ENCODE measurements at places on chromosomes 6 and 20.

GRCh38 chr20:1804554-1804956, 90.7 kb upstream of the SIRPA start:
- DNase-seq = no peak

DNA sequence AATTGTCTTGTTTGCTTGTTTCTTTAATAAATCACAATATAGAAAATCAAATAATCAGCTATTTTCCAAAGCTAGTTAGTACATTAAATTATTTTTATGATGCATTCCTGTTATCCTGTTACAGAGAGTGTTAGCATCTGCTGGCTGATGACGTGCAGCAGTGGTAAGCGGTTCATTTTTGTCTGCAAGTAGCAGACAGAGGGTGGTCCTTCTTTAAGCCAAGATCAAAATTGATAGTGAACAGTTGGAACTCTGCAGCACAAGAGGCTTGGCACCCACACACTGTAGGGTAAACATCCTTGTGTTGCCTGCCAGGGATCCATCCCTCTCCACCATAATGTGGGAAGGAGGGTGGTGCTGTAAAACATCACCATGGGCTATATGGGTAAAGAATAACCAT, 158.3 kb downstream of the FRK start:
- no peak for DNase-seq

- no peak for DNase-seq
Measured at GRCh38 chr20:18851629-18852028, 38.0 kb downstream of the SCP2D1 start.

DNA sequence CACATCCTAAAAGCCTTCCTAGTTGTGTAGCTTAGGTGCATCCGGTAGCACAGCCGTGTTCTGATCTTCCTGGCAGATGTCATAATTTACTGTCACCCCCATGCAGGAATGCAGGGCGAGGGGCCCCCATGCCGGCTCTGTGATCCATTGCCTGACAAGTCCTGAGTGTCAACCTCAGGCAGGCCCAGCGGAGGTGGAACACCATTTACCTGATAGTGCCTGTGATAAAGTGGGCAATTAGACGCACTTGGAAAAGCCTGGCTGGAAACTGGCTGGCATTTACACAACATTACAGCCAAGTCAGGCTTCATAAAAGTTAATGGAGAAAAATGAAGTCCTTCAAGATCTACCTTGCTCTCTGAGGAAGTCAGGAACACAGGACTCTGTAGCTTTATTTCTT, 521.4 kb upstream of the JAG1 start:
- no peak for DNase-seq

DNA sequence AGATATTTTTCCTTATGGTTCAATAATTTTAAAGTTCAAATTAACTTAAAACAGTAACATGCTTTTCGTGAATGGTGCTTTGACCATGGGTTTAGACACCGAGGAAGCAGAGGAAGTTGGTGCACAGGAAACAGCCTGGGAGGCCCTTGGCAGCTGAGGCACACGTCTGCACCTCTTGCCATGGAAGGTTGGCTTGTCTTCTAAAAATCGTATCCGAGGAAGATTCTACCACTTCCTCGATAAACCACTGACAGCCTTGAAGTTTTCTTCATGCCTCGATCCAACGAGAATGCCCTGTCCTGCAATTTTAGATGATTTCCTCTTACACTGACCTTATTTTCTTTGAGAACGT, 12.2 kb downstream of the DLL1 start:
- DNase-seq = no peak

DNA sequence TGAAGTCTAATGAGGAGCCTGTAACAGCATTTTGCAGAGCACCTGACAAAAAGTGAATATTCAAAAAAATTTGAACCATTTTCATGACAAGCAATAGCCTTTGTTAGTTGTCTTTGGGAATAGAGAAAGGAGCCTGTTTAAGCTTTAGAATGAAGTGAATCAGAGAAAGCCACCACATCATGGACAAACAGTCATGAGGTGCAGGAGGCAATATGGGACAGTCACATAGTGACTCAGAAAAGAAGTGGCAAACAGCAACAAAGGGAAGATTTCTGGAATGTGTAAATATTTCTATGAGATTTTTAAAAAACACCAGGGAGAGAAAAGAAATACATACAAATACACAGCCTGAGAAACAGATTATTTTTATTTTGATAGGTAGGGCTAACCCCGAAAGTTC, 6.6 kb downstream of the KLHL31 start:
- no peak for DNase-seq

DNA sequence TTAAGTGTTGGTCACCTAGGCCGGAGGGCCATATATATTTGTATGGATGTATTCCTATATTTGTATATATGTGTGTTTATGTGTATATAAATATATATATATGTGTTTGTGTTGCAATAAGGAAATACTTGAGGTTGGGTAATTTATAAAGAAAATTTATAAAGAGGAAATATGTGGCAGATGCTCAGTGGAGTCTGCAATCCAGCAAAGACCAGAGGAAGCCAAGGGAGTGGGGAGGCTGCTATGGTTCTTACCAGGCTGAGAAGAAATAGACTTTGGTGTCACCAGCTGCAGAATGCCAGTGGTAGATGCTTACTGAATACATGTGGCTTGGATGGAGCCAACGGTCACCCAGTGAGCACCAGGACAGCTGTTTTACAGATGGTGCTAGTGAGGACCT, 97.4 kb upstream of the ELOVL5 start:
- no peak for DNase-seq

DNA sequence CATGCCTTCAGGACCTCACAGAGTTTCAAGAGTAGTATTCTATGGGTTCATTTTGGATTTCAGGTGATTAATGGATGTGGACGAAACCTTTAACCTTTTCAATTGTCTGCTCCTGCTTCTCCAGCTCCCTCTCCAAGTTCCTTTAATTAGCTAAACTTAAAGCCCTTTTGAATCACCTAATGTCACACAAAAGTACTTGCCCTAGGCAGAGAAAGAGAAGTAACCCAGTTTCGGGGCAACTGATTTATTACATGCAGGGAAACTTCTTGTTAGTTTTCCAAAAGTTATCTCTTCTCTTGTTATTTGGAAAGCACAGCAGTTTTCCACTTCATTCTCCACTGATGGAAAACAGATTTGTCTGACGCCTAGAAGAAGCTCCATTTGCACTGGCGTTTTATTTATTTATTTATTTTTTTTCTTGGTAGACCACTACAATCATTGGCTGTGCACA, 407.7 kb upstream of the JARID2 start:
- no peak for DNase-seq

- no peak for DNase-seq
Measured at GRCh38 chr6:33082702-33083101, 6.9 kb downstream of the HLA-DPB1 start.

GRCh38 chr20:23136893-23137745, 51.0 kb upstream of the CD93 start:
- no peak for DNase-seq

DNA sequence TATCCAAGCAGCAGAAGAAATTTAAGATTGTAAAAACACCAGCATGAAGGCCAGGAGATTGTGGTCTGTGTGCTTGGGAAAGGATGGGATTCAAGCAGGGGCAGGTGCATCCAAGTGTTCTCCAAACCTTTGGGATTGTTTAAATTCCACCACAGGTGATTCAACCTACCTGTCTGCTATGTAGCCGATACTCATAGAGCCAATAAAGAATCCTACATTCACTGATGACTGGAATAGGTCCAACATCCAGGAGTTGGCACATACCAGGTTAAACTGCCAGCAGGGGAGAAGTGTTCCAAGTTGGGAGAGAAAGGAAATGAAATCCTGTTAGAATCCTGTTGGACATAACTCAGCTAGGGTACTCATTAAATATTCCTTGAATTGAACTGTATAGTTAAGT, 2.2 kb downstream of the SLC22A2 start:
- no peak for DNase-seq

- DNase-seq = no peak
Measured at GRCh38 chr6:150333585-150333941, 35.2 kb upstream of the IYD start.

DNA sequence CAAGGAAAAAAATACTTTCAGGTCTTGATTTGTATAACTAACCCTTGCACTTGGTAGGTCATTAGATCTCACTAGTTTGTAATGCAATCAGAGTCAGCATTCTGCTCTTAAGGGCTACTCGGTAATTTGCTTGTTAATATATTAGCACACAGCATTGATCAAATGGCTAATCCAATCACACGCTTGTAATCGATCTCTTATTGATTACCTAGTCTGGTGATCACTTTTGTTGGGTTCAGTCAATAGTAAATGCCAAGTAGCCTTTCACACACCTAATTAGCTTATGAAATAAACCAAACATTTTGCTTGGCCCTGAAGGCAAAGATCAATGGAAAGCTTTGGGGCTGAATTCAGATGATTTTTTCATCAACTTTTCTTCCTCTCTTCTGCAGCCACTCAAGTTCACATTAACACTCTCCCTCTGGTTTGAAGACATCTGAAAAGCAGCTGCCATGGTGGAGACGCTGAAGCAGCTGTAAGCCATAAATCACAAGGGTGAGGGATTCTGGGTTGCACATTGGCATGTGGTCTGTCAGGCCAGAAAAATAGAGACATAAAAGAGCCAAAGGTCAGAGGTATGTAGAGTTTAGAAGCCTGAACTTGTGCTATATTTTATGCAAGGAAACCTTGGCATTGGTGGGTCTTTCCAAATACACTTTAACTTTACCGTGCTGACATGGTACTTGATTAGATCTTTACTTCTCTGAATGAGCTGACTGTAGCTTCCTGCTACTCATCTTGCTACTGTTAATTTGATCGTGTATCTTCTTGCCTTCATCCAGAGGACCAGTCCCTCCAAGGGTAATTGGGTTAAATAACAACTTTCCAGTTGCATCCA, 234.4 kb downstream of the SIM1 start:
- DNase-seq = no peak

DNA sequence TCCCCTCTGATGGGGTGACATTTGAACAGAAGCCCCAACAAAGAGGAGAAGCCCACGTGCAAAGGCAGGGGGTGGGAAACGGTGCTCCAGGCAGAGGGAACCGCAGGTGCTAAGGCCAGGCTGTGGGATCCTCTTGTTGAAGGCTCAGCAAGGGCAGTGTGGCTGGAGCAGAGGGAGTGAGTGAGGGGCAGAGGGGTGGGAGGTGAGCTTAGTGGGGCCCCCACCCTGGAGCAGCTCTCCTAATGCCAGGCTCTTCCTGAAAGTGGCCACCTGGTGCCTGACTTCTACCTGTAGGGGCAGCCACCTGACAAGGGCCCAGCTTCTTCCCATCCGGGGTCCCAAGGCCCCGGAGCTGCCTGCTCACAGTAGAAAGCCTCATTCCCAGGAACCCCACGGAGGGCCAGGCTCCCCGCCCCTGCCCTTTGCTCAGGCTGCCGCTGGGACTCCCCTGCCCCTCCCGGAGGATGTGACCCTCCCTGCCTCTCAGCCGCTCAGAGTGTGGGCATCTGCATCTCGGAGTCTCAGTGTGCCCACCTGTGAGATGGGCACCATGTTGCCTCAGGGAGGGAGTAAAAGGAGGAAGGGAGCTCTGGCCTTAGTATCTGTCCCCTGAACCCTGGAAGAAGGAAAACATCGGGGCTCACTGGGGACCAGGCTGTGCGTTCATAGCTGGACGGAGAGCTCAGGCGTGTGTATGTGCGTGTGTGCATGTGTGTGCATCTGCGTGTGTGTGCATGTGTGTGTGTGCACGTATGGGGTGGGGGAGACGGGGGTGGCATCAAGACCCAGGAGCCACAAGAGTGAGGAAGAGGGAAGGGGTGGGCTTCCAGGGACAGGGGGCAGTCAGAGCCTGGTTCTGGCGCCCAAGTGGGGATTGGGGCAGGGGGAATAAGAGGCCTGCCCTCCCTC, 119.4 kb downstream of the CEBPB start:
- DNase-seq = no peak

GRCh38 chr6:151413372-151414145, 22.2 kb upstream of the ZBTB2 start:
- DNase-seq = no peak

- DNase-seq = no peak
Measured at GRCh38 chr6:122077603-122078002, 321.8 kb upstream of the HSF2 start.

- no peak for DNase-seq
Measured at GRCh38 chr20:57545927-57546662, 14.8 kb upstream of the PCK1 start.

DNA sequence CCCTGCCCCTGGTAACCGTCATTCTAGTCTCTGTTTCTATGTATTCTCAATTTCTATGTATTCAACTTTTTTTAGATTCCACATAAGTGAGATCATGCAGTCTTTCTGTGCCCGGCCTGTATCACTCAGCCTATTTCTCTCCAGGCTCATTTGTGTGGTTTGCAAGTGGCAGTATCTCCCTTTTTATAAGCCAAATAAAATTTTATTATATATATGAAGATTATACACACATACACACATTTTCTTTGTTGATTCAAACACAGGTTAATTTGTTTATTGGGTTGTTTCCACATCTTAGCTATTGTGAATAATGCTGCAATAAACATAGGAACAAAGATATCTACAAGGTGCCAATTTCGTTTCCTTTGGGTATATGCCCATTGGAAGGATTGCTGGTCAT, 571.7 kb downstream of the DHX35 start:
- no peak for DNase-seq

- DNase-seq = no peak
Measured at GRCh38 chr6:28922004-28922820, 1.6 kb downstream of the TRIM27 start.
